ENCODE measurements at places on chromosomes 16 and 17.

DNA sequence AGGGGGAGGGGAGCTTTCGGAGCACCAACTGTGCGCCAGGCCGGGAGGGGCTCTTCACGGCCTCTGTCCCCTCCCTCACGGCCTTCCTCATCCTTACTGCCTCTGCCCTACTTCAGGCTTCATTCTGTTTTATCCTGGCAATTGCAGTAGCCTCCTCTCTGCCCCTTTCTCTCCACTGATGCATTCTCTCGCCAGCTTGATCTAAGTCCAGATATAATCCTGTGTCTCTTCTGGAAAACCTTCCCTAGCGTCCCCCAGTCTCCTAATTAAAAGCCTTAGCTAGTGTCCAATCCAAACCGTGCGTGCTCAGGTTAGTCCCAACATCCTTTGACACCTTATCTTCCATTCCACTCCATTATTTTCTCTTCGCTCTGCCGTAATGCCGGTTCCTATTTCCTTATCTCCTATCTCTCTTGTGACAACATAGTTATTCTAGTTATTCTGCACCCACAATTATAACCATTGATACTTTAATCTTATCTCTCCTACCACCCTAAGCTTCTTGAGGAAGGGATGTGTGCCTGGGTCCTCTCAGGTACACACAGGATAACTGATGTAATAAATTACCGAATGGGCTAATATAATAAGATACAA lies 869 bp downstream of the ZNF48 start:
- DNase-seq, result no peak

- no peak for DNase-seq
Measured at GRCh38 chr17:57518587-57519581, 226.2 kb downstream of the CCDC182 start.

DNA sequence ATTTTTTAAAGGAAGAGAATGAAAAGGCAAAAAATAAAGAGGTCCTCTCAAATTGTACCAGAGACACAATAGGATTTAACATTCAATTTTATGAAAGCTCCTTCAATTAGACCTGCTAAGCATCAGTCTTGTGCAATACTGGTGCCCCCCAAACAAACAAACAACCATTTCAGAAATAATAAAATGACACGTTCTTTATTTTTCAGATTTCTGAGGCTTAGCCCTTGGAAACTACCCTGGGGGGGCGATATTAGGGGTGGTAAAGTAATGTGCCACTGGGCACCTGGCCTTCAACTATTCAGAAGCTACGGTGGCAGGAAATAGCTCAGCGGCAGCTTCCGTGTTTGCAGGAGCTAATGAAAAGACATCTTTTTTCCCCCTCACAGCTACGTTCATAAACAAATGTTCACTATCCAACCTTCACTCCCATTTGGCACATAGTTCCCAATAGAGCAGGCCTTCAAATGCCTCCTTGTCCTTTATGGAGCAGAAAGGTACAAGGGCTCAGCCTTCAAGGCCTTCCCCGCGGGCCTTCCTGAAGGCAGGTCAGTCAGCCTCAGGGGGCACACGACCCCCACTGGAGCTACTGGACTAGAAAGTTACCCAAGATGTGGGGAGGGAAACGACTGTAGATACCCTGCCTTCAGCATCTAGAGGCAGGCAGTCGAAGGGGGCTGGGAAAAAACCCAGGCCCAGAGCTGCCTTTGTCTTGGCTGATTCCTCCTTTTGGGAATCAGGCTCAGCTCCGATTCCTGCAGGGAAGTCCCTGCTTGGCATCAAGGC lies 44.1 kb downstream of the TBX4 start:
- DNase-seq, result no peak

DNA sequence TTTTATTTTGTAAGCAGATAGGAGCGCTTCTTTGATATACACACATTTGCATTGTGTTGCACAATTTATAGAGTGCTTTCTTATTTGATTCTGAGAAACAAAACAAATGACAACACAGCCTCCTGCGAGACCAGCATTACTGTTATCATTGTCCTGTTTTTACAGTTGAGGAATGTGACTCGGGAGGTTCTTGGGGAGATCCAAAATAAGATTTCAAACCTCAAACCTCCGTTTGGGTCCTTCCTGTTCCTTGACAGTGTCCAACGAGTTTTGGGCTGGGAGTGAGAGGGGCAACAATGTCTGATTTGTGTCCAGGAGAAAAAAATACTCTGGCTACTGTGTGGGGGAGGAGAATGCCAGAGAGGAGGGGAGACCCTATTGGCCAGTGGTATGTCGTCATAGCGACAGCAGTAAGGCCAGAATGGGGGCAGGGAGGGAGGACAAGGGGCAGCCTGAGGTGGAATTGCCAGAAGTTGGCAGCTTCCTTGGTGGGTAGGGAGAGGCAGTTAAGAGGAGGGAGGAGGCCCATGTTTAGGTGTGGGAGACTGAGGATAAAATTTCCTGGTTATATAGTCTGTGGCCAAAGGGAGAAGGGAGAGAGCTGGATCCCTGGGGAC lies 45.5 kb downstream of the TMEM132E start:
- no peak for DNase-seq

DNA sequence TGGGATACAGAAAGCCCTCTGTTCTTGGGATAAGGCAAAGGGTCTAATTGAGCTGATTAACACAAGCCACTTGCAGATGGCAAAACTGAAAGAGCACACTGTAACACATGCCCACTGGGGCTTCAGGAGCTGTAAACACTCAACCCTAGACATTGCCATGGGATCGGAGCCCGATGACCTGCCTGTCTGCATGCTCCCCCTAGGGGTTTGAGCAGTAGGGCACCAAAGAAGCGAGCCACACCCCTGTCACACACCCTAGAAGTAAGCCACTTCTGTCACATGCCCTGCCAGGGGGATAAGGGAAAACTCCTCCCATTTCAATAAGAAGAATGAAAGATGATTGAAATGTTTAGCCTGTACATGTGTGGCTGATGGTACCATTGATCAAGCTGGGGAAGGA lies 81.3 kb upstream of the IRX6 start:
- no peak for DNase-seq

GRCh38 chr17:17069849-17070248 lies 27.6 kb downstream of the MPRIP start:
- no peak for DNase-seq

- DNase-seq, result peak; percentile 23
Measured at GRCh38 chr17:7888184-7888920, at the start of gene CHD3. TSS of gene CHD3 (plus strand) at chr17:7888789. CDS start at chr17:7889001, 212 bp downstream.

GRCh38 chr16:89924297-89924924 lies 1.3 kb downstream of the TUBB3 start:
- DNase-seq, result no peak

GRCh38 chr17:79852748-79853147 lies 13.5 kb upstream of the CBX4 start:
- DNase-seq, result no peak

DNA sequence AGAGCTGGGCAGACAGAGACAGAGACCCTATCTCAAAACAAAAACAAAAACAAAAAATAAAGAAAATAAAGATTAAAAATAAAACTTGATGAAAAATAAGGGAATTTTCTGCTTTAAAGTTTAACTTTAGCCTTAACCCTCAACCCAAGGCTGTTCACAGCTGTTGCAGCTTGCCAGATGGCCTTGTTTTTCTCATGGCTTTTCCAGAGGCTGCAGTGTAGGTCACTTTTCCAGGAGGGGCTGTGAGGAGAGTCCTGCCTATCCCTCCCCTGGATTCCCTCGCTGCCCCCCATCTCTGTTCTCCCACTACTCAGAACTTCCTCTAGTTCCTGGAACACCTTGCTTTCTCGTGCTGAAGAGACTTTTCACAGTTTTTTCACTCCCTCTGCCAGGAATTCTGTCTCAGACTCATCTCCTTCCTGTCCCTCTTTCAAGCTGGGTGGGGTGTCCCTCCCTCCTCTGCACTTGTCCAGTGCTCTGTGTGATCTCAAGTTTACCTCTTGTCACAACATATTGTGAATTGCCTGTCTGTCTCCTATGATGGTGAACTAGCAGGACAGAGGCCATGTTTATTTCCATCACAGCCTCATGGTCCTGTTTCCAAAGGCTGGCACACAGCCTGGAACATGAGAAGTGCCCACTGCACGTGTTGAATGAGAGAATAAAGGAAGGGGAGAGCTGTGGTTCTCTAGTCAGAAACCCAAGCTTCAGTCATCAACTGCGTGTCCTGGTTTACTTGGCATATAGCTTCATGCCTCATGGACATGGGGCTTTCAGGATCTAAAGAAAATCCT lies 69.9 kb upstream of the MSI2 start:
- no peak for DNase-seq

DNA sequence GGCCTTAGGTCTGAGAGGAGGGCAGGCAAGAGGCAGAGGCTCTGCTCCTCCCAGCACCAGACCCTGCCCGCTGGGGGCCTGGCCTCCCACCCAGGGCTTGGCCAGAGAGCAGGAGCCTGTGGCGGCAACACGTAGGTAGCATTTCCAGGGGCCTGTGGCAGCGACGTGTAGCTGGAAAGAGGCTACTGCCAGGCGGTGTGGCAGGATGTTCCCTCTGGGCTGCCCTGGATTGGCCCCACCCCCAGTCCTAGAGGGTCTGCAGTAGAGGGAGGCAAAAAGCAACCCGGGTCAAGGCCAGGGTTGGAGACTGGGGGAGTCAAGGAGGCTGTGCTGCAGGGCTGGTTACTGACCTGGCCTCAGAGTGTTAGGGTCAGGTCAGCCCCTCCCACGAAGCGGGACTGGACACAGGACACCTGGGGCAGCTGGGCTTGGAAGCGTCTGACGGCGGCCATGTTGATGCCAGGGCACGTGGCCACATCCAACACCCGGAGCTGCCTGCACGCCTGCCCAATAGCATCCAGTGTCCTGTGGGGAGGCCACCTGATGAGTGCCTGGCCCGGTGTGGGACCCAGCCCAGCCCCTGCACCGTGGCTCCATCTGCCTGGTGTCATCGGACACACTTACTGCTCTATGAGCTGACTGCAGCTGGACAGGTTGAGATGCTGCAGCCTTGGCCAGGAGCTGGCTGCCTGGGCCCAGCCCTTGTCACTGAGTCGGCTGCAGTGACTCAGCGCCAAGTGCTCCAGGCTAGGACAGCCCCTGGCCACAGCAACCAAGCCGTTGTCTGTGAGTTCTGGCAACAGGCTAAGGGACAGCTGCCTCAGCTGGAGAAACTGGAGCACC lies 8.5 kb downstream of the ELMO3 start:
- peak; percentile 63 for DNase-seq

GRCh38 chr17:41818024-41818423 lies 5.2 kb downstream of the FKBP10 start:
- DNase-seq, result no peak

DNA sequence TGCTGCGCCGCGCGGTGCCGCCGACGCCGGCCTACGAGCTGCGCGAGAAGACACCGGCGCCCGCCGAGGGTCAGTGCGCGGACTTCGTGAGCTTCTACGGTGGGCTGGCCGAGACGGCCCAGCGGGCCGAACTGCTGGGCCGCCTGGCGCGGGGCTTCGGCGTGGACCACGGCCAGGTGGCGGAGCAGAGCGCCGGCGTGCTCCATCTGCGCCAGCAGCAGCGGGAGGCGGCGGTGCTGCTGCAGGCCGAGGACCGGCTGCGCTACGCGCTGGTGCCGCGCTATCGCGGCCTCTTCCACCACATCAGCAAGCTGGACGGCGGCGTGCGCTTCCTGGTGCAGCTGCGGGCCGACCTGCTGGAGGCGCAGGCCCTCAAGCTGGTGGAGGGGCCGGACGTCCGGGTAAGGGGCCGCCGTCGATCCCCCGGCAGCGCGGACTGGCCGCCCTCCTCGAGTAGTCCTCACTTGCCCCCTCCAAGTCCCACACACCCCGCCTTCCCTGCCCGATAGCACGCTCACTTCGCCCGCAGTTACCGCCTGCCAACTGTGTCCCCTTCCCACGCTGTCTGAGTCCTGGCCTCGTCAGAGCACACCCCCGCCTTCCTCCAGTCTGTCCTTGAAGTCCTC lies 470 bp downstream of the MLYCD start:
- DNase-seq, result peak; percentile 17

DNA sequence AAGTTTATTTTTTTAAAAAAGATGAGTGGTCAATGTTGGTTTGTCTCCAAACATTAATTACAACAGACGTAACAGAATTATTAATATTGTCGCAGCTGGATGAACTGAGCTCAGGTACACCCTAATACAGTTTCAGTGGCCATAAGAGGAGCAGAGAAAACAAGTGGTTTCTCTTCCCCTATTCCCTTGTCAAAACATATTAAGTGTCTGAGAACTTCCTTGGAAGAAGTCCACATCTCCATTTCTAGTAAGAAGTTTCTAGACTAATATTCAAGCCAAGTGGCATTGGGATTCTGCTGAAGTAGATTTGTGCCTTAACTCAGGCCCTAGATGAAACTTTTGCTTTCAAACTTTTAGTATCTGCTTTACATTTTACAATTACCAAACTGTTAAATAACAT lies 47.7 kb downstream of the GNA13 start:
- DNase-seq, result no peak

DNA sequence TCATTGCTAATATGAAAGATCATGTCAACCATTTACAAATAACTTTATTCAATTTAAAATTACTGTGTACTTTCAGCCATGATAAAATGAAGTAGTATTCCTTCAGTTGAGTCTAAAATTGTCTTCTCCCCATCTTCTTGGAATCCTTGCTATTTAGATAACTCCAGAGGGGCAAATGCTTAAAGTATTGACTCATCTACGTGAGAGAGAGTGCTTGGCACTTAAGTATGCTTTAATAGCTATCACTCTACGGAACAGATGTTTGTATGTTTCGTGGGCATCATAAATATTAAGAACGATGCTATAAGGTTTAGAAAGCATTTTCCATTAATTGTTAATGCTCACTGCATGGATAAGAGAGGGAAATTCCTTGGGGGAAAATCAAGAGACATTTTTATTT lies 69.3 kb upstream of the MED13 start:
- no peak for DNase-seq

- DNase-seq, result no peak
Measured at GRCh38 chr16:12613131-12613991, 190.3 kb downstream of the CPPED1 start.
